ENCODE measurements at places on chromosomes 11 and 22. TPM values are rescaled to one million over a fixed set of nuclear protein-coding genes. Genes with fewer than 3 reads are reported as not detected.
A peak's percentile ranks its signal among the peaks of the same experiment; 100 is the strongest.

- DNase-seq: no peak
These were observed 4.7 kb downstream of the PRCP start for GRCh38 chr11:82895437-82896091.

GRCh38 chr11:67118181-67118766 is 789 bp upstream of the KDM2A start:
- no peak for DNase-seq

GRCh38 chr11:111344032-111344431 is 35.0 kb downstream of the POU2AF1 start:
- no peak for DNase-seq

DNA sequence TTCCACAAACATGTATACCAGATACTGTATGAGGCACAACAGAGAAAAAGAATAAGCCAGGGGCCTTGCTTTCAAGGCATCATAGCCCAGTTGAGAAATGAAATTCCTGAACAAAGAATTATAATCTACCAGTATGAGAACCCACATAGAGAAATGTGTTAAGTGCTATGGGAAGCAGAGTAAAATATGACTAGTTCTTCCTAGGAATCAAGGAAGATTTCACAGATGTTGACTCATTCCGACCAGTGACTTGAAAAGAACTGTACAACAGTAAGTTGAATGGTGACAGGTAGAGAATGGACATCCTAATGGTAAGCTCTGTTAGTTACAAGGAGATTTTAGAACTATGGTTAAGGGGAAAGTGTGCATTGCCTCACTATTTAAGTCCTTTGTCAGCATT is 102.6 kb downstream of the TRIM44 start:
- DNase-seq: no peak

DNA sequence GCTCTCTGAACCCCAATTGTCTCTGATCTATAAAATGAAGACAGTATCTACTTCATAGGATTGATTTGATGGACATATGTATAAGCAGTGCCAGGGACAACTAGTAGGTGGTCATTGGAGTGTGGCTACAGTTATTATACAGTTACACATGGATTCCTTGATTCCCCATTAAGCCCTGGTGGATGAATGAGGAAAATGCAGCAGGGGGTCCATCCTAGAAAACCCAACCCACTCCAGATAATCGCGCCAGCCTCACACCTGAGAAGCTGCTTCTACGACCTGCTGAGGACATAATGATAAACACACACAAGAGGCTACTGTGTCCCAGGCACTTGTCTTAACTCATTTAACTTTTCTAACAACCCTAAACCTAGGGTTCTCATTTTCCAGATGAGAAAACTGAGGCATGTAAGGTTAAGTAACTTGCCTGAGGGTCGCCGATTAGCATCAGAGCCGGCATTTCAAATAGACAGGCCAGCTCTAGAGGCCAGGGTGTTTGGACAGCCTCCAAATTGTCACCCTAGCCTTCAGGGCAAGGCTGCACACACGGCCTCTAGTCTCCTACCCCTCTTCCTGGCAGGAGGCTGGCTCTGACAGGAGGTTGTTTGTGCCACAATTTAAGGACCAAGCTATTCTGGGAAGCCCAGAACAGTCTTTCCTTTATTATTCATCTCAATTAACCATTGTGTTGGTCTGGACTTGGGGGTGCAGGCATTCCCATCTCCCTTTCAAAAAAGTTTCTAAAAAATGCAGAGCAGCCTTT is 3.8 kb upstream of the C11orf91 start:
- no peak for DNase-seq

GRCh38 chr22:35379146-35379993 is 1.5 kb upstream of the HMOX1 start:
- peak; percentile 92 for DNase-seq

DNA sequence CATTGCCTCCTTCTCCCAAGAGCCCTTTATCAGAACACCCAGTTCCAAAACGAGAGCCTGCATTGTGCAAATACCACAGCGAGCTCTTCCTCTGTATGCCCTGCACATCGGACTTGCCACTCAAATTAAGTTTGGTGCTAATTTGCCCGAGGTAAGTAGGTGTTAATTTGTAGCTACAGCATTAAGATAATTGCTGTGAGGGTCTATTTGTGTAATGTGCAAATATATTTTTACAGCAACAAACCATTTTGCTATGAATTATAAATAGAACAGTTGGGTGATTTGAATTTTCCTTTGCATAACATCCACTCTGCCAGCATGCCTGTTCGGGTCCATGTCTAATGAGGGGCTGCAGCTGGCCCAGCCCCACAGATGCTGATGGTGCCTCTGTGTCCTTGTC is 8.1 kb downstream of the ARHGAP8 start:
- DNase-seq: no peak

The C11orf65 gene
- polyA plus RNA-seq: 1.1 TPM

The MS4A4A gene
- 11.9 TPM for polyA plus RNA-seq

The NPAT gene
- 12.4 TPM for polyA plus RNA-seq

GRCh38 chr11:108562746-108563581 is 30.6 kb downstream of the EXPH5 start:
- DNase-seq: no peak

The PKDREJ gene
- 0.69 TPM for polyA plus RNA-seq

The GGTLC2 gene
- polyA plus RNA-seq: not detected

The KDM4E gene
- polyA plus RNA-seq: 0.19 TPM

The MFRP gene
- polyA plus RNA-seq: 0.01 TPM

Data from large intestine (tissue), 12 donors.